Esophagus muscularis mucosa (tissue), 4 donors: ENCODE measurements at places on chromosomes 7 and 10. TPM values are rescaled to one million over a fixed set of nuclear protein-coding genes. Genes with fewer than 3 reads are reported as not detected.

DNA sequence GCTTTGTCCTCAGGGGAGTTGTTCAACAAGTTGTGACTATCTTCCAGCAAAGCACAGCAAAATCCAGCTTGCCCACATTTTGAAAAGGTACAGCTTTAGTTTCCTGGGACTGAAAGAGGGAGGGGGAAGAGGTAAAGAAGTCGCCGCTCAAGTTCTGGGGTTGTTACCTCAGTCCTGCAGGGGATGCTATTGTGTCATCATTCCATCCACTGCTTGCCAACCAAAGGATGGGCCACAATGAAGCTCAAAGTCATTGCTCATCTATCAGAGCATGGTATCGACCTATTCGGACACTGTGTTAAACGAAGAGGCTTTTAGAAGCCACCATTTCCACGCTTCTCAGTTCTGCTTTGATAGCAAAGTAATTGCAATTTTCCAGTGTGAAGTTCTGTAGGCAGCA is 34.3 kb downstream of the NPY start:
- no peak for DNase-seq

DNA sequence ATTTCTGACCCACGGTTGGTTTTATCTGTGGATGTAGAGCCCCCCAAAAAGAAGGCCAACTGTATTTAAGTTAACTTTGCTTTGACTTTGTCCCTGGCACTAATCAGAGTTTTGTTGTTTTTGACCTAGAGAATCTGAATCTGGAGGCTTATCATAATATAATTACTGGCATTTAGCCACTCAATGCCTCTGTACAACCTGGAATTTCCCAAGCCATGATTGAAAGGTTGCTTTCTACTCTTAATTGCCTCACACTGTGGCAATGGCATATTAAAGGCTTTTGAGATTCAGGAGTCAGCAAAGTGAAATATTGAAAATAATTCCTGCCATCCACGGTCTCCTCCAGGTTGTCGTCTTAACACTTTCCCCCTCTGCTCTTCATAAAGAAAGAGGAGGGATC is 205.2 kb upstream of the GHITM start:
- DNase-seq, result no peak

- no peak for DNase-seq
Observed at GRCh38 chr7:121800916-121801675, 71.9 kb upstream of the PTPRZ1 start.

GRCh38 chr10:114346176-114347031 is 57.9 kb downstream of the AFAP1L2 start:
- no peak for DNase-seq

DNA sequence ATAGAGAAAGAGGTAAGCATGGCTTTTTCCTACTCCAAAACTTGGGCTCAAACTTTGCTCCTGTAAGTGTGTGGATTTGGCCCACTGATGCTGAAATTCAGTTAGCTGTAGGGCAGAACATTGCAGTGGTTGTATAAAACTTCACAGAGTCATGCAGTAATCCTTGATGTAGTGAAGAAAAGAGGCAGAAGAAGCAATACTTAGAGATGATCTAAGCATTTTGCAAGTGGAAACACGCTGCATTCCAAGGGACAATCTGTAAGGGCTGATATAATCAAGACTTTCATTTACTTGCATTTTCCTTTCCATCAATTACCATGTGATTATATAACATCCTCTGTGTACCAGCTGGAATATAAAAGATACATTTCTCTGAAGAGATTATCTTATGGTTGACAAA is 338.8 kb downstream of the DNAJB9 start:
- no peak for DNase-seq

- no peak for DNase-seq
Observed at GRCh38 chr7:81743665-81744064, 26.2 kb downstream of the HGF start.

- no peak for DNase-seq
Observed at GRCh38 chr10:79314761-79315601, 32.3 kb upstream of the PPIF start.

The NPFFR1 gene
- not detected for total RNA-seq
